NCI-H1105 (cell line): ENCODE measurements at places on chromosomes 6 and 20.

- DNase-seq, result no peak
These were observed 4.0 kb downstream of the MKKS start for GRCh38 chr20:10430000-10430466.

GRCh38 chr6:89610149-89610642 lies 28.4 kb downstream of the LYRM2 start:
- DNase-seq, result peak; percentile 23

DNA sequence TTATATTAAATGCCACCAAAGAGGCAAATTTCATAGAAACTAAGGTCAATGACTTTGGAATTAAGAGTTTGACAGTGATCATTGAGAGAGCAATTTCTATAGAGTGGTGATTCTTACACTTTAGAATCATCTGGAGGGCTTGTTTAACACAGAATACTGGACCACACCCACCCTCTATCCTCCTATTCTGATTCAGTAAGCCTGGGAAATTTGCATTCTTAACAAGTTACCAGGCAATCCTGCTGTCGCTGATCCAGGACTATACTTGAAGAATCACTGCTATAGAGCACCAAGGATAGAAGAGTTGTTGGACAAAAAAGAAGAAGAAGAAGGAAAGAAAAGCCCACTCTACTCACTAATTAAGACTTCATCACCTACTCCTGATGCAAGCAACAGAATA lies 21.3 kb upstream of the TBX18 start:
- no peak for DNase-seq

DNA sequence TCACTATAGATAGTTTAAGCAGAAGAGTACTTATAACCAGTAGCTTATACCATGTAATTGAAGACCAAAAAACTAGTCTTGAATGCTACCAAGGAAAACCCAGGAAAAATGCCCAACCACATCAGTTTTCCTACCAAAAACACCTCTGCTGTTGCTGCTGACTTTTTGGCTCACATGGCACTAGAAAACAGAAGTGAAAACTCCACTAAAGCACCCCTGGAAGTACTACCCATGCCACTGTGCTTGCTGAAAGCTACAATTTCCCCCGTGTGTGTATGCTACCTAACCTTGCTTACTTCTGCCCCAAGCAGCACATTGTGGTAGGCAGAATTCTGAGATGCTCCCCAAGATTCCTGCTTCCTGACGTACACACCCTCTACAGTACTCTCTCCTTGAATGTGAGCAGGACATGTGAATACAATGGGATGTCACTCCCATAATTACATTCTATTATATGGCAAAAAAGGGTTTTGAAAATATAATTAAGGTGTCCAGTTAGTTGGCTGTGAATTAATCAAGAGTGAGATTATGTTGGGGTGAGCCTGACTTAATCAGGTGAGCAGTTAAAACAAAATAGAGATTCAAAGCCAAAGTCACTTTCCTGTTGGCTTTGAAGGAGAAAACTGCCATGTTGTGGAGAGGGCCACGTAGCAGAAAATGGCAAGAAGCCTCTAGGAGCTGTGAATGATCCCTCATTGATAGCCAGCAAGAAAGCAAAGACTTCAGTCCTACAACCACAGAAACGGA lies 209.8 kb upstream of the MARCKS start:
- DNase-seq, result no peak

GRCh38 chr6:156017838-156018237 lies 562.2 kb upstream of the NOX3 start:
- DNase-seq, result no peak

GRCh38 chr6:132751306-132751705 lies 6.4 kb downstream of the VNN2 start:
- DNase-seq, result no peak

DNA sequence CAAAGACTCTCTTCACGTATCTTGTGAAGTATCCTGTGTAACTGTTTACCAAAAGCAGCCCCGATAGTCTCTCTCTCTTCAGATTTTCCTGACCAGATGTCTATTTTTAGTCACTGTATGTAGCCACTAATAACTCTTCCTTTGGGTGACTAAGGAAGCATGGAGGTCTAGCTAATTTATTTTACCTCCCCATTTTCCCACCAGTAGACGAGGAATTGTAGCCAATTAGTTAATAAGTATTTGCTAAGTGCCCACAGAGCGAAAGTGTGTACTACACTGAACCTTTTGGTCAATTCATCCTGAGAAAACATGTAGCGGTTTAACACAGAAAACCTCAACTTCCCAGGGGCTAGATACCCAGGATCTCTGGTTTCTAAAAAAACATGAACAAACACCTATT lies 180.6 kb downstream of the TBX18 start:
- DNase-seq, result no peak

- DNase-seq, result no peak
These were observed 14.6 kb upstream of the CCR6 start for GRCh38 chr6:167108278-167108677.

DNA sequence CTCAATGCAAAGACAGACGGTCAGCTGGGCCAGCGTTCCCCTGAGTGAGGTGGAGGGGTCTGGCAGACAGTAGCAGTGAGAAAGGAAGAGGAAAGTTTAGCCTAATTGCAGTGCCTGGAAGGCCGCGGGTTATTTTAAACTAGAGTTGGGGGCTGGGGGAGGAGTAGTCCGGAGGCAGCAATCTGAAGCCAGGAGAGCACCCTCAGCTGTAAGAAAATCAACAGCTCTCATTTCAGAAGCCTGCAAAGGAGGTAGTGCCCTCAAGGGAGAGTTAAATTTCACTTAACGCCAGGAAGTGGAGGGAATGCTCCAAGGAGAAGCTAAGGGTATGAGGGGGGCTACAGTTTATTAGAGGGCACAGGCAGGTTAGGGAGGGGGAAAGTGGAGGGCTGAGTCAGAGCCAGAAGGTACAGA lies 26.9 kb downstream of the RING1 start:
- no peak for DNase-seq

GRCh38 chr6:121884620-121885019 lies 449.2 kb downstream of the GJA1 start:
- no peak for DNase-seq
